ENCODE measurements at places on chromosomes 12 and 14. TPM values are rescaled to one million over a fixed set of nuclear protein-coding genes. Genes with fewer than 3 reads are reported as not detected.

- no peak for DNase-seq
- no peaks in the 10 kb centered on the region for H3K36me3 ChIP-seq
- H3K27ac ChIP-seq: peak overlapping the region; percentile 42
- H3K4me1 ChIP-seq: no peaks in the 10 kb centered on the region
- H3K27me3 ChIP-seq: no peaks in the 10 kb centered on the region
Measured at GRCh38 chr14:102819747-102820330, 42.6 kb downstream of the TRAF3 start.

DNA sequence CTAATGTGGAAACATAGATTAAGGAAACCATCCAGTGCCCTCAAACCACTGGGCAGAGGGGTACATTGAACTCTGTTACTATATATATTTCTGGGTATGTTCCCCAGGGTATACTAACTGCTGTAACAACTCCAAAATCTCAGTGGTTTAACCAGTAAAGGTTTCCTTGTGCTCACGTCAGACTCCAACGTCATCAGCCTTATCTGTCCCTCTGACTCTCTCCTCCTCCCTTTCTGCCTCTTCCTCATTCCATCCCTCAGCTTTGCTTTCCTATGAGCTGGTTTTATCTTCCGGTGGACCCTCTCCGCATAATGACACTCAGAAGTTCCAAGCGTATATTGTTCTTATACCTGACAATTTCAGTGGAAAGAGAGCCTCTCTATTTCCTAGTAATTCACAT, 21.2 kb upstream of the SMCO2 start:
- no peak for DNase-seq
- H3K4me1 ChIP-seq: no peaks in the 10 kb centered on the region
- H3K36me3 ChIP-seq: no peaks in the 10 kb centered on the region
- no peak overlapping the region for H3K4me3 ChIP-seq
- H3K27me3 ChIP-seq: no peaks in the 10 kb centered on the region

Gene HOXC12
- not detected for total RNA-seq

DNA sequence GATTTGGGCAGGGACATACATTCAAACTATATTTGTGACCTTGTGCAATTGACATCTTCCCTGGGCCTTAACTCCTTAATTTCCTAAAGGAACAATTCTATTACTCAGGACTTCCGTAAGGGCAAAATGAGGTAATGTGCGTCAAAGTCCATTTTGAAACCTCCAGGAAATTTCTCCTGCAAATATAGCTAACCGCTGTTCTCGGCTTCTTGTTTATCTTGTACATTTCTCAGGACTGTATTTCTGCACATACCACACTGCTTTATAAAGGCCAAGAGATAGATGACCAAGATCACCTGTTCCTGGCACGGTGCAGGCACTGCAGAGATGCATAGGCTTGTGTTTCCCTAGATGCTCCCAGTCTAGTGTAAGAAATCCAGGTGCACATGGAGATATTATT, 1009.4 kb downstream of the BCL11B start:
- no peak for DNase-seq
- no peaks in the 10 kb centered on the region for H3K27me3 ChIP-seq
- no peak overlapping the region for H3K4me3 ChIP-seq
- H3K36me3 ChIP-seq: no peaks in the 10 kb centered on the region
- H3K4me1 ChIP-seq: no peaks in the 10 kb centered on the region
- no peak overlapping the region for H3K27ac ChIP-seq

Gene FRS2
- total RNA-seq: 46.6 TPM

Gene RHOJ
- 4.2 TPM for total RNA-seq

DNA sequence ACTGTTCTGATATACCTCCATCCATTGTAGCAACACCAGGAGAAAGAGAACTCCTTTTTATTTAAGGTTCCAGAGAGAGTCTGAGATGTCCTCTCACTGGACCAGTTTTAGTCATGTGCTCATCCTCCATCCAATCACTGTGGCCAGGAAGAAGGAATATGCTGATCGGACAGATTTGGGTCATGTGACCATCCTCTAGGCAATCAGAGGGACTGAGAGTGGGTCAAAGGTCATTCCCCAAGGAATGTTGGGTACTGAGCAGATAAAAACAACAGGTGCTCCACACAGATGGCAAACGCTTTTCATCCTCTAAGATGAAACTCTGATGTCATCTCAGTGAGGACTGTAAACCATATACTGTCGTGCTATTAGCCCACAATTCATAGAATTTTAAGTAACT, 28.8 kb upstream of the RPH3A start:
- no peak overlapping the region for H3K4me3 ChIP-seq
- DNase-seq: no peak
- H3K4me1 ChIP-seq: no peaks in the 10 kb centered on the region
- no peak overlapping the region for H3K27ac ChIP-seq

- no peaks in the 10 kb centered on the region for H3K36me3 ChIP-seq
- no peaks in the 10 kb centered on the region for H3K27me3 ChIP-seq
- no peaks in the 10 kb centered on the region for H3K4me1 ChIP-seq
- H3K27ac ChIP-seq: no peak overlapping the region
- DNase-seq: no peak
Measured at GRCh38 chr14:24713404-24713803, 79.4 kb upstream of the GZMB start.

GRCh38 chr12:122094735-122095631, 16.4 kb downstream of the MLXIP start:
- H3K27ac ChIP-seq: no peak overlapping the region
- H3K36me3 ChIP-seq: no peaks in the 10 kb centered on the region
- H3K4me3 ChIP-seq: no peak overlapping the region
- H3K27me3 ChIP-seq: no peaks in the 10 kb centered on the region
- H3K4me1 ChIP-seq: peaks cover 4% of the 10 kb centered on the region

Gene NYNRIN
- total RNA-seq: 3.2 TPM

- DNase-seq: no peak
- no peaks in the 10 kb centered on the region for H3K36me3 ChIP-seq
- H3K27me3 ChIP-seq: no peaks in the 10 kb centered on the region
- H3K4me3 ChIP-seq: no peak overlapping the region
- no peak overlapping the region for H3K27ac ChIP-seq
Measured at GRCh38 chr14:36835128-36835527, 173.5 kb downstream of the PAX9 start.

- H3K4me1 ChIP-seq: peaks cover 23% of the 10 kb centered on the region
- H3K27ac ChIP-seq: peak overlapping the region; percentile 63
- H3K4me3 ChIP-seq: no peak overlapping the region
- DNase-seq: no peak
Measured at GRCh38 chr12:108567406-108568337, 5.3 kb downstream of the ISCU start.

DNA sequence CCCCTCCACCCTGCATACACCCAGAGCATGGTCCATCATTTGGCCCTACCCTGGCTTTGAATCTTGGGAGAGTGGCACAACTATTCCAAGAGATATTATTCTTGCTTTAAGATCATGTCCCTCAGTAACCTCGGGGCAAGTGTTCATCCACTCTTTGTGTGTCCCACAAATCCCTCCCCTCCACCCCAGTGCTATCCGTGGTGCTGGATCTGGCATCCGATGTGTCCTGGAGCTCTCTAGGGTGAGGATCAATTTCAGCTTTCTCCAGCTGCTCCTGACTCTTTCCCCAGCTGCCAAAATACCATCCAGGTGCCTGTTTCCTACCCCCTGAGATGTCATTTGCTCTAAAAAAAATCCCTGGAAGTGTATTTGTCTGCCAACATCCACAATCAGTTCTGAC, 64.8 kb upstream of the CMKLR1 start:
- no peaks in the 10 kb centered on the region for H3K4me1 ChIP-seq
- no peak overlapping the region for H3K4me3 ChIP-seq
- H3K36me3 ChIP-seq: no peaks in the 10 kb centered on the region
- H3K27ac ChIP-seq: no peak overlapping the region
- no peaks in the 10 kb centered on the region for H3K27me3 ChIP-seq
- no peak for DNase-seq

- H3K27ac ChIP-seq: no peak overlapping the region
- DNase-seq: no peak
- H3K4me3 ChIP-seq: no peak overlapping the region
- no peaks in the 10 kb centered on the region for H3K4me1 ChIP-seq
- no peaks in the 10 kb centered on the region for H3K27me3 ChIP-seq
Measured at GRCh38 chr12:52984136-52984535, 22.1 kb upstream of the EIF4B start.

Gene SLC39A5
- 592 TPM for total RNA-seq

- no peak overlapping the region for H3K27ac ChIP-seq
- no peak for DNase-seq
- H3K27me3 ChIP-seq: no peaks in the 10 kb centered on the region
Measured at GRCh38 chr12:45182511-45182910, 33.4 kb upstream of the ANO6 start.

DNA sequence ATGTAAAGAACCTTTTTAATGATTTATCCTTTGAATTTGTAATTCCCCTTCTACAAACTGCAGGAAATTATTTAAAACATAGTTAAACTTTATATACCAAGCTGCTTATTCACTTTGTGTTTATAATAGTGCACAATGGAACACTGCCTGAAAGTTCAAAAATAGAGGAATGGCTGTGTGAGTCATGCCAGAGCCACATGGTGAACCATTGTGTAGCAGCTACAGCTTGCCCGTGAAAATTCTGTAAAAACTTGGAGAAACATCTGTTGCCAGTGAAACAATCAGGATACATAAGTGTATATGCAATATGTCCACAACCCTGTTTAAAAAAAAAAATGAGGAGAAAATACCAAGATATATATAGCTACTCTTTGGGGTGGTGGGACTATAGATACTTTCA, 59.5 kb downstream of the VEZT start:
- no peaks in the 10 kb centered on the region for H3K4me1 ChIP-seq
- H3K27ac ChIP-seq: no peak overlapping the region
- no peaks in the 10 kb centered on the region for H3K27me3 ChIP-seq
- no peak for DNase-seq
- no peak overlapping the region for H3K4me3 ChIP-seq

Gene GPRC5A
- total RNA-seq: 83.2 TPM

DNA sequence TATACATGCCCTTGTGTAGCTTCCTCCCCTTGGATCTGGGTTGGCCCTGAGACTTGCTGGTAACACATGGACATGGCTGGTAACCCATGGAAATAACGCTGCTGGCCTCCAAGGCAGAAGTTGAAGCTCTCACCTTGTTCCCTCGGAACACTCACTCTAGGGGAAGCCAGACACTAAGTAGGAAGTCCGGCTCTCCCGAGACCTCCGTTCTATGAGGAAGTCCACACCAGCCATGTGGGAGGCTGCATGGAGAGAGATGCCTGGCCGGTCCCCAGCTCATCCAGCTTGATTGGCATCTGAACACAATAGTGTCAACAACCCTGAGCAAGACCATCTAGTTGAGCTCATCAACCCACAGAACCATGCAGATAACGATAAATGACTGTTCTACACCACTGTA, 39.7 kb upstream of the VRK1 start:
- no peaks in the 10 kb centered on the region for H3K36me3 ChIP-seq
- H3K4me3 ChIP-seq: no peak overlapping the region
- H3K27ac ChIP-seq: no peak overlapping the region
- no peak for DNase-seq
- H3K27me3 ChIP-seq: no peaks in the 10 kb centered on the region

Gene SERPINA12
- total RNA-seq: not detected

Gene KRT76
- not detected for total RNA-seq

- H3K27ac ChIP-seq: peak overlapping the region; percentile 98
- no peak for DNase-seq
- H3K27me3 ChIP-seq: no peaks in the 10 kb centered on the region
Measured at GRCh38 chr12:71688961-71689570, 3.2 kb downstream of the TMEM19 start.

DNA sequence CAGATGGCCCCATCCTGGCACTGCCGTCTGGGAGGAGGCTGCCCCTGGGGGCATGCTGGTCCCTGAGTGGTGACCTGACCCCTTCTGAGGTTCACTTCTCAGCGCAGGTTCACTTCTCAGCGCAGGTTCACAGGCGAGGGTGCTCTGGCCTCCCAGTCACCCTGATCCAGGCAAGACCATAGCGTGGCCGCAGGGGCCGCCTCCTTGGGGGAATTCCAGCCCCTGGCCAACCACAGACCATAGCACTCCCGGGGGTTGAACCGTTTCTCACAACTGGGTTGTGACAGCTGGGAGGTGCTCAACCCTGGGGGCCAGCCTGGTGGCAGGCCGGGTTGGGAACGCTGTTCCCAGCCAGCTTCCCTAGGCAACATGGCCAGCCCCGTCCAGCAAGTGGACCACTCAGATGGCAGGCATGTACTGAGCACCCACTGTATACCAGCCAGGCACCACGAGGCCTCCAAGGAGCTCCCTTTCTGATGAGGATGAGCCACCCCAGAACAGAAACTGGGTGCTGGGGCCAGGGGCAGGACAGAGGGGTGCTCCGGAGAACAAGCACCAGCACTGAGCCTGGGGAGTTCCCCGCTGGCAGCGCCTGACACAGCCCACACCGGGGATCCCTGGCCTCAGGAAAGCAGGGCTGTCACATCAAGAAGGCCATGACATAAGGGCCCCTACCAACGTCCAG, 28.3 kb upstream of the ZFP36L1 start:
- H3K36me3 ChIP-seq: no peaks in the 10 kb centered on the region
- DNase-seq: no peak
- no peak overlapping the region for H3K27ac ChIP-seq
- peaks cover 5% of the 10 kb centered on the region for H3K4me1 ChIP-seq

GRCh38 chr14:78608998-78609787, 439.0 kb downstream of the NRXN3 start:
- H3K4me1 ChIP-seq: no peaks in the 10 kb centered on the region
- no peaks in the 10 kb centered on the region for H3K36me3 ChIP-seq
- no peak for DNase-seq
- H3K4me3 ChIP-seq: no peak overlapping the region
- H3K27ac ChIP-seq: no peak overlapping the region

All from Peyer's patch (tissue), 4 donors.